ENCODE measurements at places on chromosomes 11 and 22.

DNA sequence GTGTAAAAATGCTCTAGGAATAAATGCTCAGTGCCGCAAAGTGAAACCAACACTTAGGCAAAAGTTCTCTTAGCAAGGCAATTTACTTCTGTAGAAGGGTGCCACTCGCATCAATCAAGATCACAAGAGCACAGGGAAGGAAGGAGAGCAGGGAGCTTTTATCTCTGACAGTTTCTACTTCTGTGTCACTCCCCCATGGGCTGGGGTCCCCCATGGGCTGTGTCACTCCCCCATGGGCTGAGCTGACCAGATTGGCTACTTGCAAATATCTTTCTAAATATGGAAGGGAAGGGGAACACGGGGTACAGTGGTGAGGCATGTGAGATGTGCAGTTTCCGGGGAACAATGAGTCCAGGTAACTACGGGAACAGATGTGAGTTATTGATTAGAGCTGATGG is 397 bp downstream of the OR52N2 start:
- peak; percentile 0 for DNase-seq

DNA sequence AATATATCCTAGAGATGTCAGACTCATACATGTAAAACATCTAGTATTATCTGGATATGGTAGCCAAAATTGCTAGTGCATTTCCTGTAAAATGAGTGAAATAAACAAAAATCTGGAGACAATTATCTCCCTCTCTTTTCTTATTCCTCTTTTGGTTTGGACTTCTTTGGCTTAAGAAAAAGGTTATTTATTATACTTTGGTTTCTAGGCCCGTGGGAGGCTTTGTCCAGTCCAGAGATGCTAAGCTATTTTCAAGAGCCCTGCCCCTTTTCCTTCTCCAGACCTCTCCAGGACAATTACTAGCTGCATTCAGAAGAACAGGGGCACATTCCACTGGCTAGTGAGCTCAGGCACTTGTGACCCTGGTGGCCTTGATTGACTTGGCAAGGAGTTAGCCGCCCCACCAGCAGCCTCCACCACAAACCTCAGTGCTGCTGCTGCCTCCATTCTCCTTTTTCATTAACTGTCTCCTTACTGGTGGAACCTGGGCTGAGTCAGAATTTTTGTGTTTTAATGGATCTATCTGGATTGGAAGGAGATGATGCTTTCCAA is 747.3 kb upstream of the TENM4 start:
- peak; percentile 8 for DNase-seq

GRCh38 chr11:105206633-105207032 is 67.1 kb upstream of the CARD18 start:
- no peak for DNase-seq

DNA sequence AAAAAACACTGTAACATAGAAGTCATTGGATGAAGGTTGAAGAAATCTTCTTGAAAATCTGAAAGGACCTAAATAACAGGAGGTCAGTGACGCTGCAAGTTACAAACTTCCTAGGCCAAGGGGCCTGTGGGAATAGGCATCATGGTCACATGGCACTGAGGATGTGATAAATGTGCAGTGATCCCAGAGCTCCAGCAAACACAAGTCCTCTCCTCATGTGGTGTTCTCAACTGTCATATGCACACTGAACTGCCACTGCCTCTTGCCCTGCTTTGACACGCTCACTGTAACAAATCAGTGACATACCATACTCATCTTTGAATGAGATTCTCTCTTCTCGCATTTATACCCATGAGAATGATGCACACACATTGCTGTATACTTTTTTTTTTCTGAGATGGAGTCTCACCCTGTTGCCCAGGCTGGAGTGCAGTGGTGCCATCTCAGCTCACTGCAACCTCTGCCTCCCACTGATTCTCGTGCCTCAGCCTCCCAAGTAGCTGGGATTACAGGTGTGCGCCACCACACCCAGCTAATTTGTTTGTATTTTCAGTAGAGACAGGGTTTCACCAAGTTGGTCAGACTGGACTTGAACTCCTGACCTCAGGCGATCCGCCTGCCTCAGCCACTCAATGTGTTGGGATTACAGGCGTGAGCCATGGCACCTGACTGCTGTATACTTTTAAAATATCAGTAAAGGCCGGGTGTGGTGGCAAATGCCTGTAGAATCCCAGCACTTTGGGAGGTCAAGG is 65.1 kb upstream of the YPEL1 start:
- DNase-seq, result no peak

DNA sequence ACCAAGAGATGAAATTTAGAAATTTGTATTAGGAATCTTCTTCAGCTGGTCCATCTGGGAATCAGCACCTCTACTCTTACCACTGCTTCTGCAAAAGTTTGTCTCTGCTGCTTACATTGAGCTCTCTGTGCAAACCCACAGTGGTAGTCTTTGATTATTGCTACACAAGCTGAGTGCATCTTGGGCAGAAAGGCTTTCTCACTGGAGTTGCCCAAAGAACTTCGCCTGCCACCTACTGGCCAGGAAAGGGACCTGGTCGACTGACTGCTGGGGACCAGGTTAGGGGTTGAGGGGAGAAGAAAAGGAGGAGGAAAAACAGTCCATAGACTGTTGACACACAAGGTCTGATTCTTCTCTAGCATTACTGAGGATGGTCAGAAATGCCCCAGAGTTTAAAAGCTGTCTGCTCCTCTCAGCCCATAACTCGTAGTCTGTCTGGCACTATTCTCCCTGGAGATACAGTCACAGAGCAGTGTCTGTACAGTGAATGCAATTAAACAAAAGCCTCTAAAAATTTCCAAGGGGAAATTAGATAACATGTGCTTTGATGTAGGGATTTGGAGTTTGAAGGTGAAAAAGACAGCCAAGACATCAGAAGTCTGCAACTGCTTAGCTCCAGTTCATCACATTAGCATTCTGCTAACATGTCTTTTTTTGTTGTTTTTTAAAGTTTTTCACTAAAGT is 215.0 kb upstream of the CTSC start:
- DNase-seq, result peak; percentile 37

DNA sequence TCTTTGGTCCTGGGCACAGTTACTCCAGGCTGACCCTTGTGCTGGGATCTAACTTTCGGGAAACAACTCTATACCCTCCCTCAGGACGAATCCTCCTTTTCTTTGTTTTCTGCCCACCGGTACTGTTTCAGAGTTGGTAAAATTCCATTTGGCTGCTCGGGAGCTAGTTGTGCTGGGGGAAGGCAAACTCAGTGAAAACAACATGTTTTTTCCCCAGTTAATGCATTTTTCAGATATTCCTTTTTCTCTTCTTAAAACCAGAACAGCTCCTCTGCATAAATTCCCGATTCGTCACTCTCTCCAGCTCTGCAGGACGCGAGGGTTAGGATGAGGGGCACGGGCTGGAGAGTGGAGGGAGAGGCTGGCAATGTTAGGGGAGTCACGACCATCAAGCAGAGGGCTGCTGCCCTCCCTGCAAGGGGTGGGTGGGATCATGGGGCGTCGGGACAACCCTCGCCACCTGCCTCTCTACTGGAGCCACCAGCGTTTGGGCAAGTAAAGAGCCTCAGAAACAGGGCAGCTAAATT is 31.3 kb downstream of the LRRC10B start:
- no peak for DNase-seq

GRCh38 chr11:131582021-131582525 is 211.7 kb downstream of the NTM start:
- DNase-seq, result peak; percentile 24

DNA sequence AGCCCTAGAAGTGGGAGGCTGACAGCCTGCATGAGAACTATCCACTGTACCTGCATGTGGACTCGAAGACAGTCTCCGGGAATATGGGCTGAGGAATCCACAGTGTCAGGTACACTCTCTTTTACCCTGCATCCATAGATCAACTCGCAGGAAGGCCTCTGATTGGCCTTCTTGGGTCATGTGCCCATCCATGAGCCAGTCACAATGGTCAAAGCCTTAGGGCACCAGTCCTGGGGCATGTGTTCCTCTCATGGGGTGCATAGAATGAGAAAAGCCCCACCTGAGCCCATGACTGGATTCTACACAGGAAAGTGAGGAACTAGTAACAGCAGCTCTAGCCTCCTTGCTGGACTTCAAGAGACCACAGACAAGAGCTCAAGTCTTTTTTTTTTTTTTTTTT is 10.6 kb downstream of the ART1 start:
- no peak for DNase-seq

DNA sequence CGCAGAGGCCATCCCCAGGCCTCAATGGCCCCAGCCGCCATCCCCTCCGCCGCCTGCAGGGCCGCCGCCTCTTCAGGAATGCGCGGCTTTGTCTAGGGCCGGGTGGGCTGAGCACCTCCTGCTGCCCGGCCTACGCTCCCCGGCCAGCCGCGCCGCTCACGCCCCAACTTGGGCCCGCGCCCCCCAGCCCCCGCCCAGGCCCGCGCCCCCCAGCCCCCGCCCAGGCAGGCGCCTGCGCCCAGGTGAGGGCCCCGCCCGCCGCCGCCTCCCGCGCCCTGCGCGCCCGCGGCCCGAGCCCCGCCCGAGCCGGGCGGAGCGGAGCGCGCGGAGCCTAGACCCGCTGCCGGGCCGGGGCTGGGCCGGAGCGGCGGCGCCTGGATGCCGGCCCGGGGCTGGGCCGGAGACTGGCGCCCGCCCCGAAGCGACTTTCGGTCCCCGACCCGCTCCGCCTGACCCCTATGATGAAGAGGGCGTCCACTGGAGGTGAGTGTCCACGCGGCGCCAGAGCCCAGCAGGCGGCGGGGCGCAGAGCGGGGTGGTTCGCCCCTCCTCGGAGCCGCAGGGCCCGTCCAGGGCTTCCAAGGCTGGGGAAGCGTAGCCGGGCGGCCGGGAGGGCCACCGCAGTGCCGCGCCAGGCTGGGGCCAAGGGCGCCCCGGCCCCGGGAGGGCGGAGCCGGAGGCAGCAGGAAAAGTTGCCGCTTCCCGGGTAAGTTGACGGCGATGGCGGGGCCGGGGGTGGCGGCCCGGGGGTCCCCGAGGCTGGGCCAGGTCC is 34.3 kb upstream of the PRODH start:
- no peak for DNase-seq

DNA sequence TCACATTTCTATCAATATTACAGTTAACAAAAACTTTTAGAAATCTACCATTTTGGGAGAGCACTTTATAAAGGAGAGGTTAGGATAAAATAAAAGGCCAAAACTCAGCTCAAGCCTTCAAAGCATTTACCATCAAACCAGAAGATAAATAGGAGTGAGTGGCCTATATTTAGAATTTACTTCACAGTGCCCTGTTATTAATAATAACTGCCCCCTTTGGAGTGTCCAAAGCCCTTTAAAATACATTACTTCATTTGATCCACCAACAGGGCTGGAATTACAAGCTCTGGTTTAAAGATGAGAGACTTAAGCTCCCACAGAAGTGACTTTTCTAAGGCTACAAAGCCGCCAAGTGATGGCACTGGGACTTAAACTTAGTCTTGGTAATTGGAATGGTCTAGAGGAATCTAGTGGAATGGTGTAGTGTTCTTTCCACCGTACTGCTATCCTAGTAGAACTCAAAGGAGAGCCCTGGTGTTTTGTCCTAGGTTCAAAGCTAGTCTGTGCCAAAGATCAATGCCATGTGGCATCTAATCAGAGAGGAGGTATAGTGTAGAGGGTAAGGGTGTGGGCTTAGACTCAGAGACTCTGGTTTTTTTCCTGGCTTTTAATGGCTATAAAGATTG is 21.2 kb upstream of the MTMR3 start:
- no peak for DNase-seq

DNA sequence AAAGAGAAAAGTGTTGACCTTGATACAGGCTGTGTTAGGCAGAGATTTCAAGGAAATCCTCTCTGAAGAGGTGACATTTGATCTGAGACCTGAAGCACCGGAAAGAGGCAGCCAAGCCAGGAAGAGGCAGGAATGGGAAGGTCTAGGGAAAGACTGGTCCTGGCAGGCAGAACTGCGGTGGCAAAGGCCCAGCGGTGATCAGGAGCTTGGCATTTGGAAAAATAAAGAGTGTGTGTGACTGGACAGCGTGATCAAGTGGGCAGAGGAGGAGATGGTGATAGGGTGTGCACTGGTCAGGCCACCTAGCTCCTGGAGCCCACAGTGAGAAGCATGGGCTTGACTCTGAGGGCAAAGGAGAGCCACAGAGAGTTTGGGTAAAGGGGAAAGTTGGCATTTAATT is 27.2 kb upstream of the GAB4 start:
- no peak for DNase-seq

GRCh38 chr11:116537709-116538108 is 235.1 kb downstream of the BUD13 start:
- DNase-seq, result no peak

GRCh38 chr22:50684986-50685385 is 12.4 kb downstream of the SHANK3 start:
- peak; percentile 65 for DNase-seq

- peak; percentile 93 for DNase-seq
Observed at GRCh38 chr22:32411829-32412592, at the start of gene RTCB. RTCB (minus strand) TSS chr22:32412247; CDS start chr22:32412156, 91 bp downstream.

DNA sequence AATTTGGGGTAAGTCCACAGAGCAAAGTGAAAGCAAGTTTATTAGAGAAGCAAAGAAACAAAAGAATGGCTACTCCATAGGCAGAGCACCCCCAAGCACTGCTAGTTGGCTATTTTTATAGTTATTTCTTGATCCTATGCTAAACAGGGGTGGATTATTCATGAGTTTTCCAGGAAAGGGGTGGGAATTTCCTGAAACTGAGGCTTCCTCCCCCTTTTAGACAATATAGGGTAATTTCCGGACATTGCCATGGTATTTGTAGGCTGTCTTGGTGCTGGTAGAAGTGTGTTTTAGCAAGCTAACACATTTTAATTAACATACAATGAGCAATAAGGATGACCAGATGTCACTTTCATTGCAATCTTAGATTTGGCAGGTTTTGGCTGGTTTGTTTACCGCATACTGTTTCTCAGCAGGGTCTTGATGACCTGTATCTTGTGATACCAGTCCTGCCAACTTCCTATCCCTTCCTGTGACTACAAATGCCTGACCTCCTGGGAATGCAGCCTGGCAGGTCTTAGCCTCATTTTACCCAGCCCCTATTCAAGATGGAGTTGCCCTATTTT is 937 bp upstream of the C1QTNF6 start:
- DNase-seq, result peak; percentile 73

DNA sequence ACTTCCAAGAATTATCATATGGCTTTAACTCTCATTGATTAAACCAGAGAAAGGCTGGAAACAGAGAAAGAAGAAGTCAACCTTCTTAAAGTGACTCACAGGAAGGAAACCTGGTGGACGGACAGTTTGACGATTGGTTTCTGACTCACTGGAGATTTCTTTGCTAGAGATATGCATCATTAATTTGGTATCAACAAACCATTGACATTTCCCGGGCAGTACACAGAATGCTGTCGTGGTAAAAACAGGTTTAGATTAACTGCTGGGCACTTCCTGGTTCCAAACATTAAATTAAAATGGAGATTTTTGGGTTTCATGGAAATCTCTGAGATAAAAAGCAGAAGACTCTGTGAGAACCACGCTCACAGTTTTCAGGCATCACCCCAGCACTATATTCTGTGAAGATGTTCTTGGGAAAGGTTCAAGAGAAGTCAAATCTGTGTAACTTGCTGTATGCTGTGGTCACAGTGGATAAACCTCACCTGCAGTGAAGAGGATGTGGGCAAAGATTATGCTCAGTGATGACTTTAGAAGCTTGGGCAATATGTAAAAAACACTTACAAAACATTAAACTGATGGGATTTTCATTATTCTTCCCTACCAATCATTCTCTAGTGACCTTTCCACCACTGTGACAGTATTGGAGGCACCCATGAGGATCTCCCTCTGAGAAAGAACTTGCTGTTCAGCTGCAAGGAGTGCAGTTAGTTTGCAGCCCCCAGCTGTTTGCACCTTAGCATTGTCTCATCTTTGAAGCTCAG is 61.1 kb upstream of the CD44 start:
- DNase-seq, result peak; percentile 85

GRCh38 chr22:31653944-31654343 is 8.1 kb downstream of the PISD start:
- no peak for DNase-seq

All from fibroblast of skin of right quadriceps (primary cell).